ENCODE measurements at places on chromosomes 1 and 21.

DNA sequence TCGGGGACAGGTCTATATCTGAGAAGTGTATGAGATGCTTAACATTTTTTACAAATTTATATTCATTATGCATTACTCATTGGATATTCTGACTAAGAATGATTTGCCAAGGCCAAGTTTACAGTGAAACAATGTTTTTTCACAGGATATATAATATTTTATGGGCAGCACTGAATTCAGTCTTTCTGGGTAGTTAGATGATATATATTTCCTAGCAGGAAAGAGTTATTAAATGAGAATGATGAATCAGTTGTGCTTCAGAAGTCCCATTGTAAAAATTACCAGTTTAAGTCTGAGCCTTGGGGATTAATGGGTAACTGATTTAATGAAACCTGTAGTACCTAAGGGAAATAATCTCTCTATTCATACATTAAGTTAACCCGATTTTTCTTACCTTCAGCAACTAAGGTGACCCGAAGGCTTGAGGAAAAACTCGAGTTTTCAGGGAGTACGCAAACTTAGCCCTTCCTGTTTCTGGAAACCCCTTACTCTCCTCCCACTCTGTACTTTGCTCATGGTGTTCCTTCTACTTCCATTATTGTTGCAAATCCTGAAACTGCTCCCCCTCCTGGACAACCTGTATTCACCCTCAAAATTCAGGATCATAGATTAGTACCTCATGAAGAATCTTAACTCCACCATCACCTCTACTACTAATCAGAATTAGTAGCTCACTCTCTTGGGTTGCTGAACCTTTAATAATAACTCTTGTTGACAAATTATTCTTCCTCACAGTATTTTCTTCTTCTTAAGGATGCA lies 135.1 kb downstream of the AK5 start:
- no peak for DNase-seq

GRCh38 chr1:30444850-30445249 lies 278.5 kb downstream of the MATN1 start:
- DNase-seq: no peak

DNA sequence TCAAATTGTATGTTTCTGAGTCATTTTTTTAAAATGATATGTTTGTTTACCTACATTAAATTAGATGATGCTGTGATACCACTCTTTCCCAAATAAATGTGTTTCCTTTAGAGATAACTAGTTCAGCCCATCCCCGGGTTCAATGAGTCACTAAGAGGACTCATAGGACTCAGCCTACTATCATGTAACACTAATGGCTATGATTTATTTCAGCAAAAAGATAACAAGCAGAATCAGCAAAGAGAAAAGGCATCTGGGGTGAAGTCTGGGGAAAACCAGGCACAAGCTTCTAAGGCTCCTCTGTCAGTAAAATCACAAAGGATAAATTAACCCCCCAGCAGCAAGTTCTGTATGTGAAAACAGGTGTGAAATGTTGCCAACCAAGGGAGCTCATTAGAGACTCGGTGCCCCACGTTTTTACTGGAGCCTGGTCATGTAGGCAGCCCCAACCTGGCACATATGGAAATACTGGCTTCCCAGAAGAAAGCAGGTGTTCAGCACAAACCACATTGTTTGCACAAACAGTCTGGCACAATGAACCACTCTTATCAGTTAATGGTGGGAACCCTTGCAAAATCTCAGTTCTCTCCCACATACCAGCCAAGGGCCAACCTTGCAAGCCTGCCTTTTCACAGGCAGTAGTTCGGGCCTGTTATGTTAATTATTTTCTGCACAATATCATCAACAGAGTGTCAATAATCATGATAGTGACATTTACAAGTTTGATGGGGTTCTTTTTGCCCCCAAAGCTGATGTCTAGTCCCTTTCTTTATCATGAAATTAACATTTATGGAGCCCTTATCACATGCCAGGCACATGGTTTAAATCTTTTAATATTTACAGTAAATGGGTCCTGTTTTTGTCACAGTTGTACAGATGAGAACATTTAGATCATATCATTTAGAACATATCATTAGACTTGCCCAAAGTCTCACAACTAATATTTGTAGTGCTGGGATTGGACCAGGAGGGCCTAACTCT lies 23.1 kb upstream of the CNN3 start:
- no peak for DNase-seq

GRCh38 chr1:203931953-203932352 lies 70.6 kb downstream of the SNRPE start:
- no peak for DNase-seq

DNA sequence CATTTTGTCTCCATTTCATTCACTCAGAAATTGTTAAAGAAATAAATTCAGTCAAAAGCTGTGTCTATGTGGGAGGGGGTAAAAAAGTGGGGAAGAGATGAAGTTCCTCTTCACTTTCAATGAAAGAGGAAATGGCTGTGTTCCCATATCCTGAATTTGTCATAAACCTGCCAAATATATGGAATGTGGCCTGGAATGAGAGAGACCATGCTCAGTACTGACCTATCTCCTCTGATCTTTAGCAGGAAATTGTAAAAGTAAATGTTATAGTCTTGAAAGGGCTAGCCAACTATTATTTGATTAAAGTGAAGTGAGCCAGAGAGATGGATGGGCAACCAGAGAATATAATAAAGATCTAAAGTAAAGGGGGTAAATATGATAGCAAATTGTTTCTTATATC lies 130.3 kb upstream of the C21orf91 start:
- no peak for DNase-seq

GRCh38 chr1:226176870-226177269 lies 9.7 kb downstream of the ACBD3 start:
- DNase-seq: no peak

GRCh38 chr1:150554086-150554452 lies 4.9 kb downstream of the ADAMTSL4 start:
- no peak for DNase-seq

DNA sequence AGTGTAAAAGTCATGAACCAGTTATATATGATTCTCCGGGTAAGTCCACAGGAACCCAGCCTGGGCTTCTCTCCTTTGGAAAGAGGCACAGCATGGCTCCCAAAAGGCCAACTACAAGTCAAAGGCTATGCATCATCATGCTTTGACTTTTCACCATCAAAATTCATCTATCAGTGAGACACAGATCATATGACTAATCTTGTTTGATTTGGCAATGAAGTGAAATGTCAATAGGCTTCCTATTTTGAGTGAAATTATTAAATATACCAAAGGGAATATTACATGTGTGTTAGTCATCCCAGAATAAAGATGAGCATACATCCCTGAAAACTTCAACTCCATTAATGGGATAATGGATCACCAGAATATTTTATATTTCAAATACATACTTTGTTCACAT lies 83.5 kb upstream of the ADGRL2 start:
- no peak for DNase-seq

DNA sequence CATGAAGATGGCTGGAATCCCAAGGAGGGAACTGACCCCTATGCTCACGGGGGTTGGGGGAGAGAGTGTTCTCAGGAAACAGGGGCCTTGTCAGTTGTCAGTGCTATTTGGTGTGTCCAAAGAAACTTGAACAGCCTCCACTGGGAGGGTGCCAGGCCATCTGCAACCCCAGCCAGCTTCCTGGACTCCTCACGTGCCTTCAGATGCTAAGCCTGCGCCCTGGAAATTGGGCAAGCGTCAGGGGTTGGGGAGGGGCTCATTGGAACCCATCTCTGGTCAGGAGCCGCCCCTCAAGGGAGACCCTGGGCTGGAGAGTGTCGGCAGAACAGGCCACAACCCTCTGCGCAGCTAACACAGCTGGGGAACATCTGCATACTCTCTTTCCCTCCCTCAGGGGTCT lies 13.1 kb upstream of the LHX4 start:
- DNase-seq: no peak

- DNase-seq: no peak
These were observed 238.5 kb downstream of the RERE start for GRCh38 chr1:8578936-8579335.

GRCh38 chr21:16741141-16741665 lies 771.6 kb upstream of the CXADR start:
- no peak for DNase-seq

DNA sequence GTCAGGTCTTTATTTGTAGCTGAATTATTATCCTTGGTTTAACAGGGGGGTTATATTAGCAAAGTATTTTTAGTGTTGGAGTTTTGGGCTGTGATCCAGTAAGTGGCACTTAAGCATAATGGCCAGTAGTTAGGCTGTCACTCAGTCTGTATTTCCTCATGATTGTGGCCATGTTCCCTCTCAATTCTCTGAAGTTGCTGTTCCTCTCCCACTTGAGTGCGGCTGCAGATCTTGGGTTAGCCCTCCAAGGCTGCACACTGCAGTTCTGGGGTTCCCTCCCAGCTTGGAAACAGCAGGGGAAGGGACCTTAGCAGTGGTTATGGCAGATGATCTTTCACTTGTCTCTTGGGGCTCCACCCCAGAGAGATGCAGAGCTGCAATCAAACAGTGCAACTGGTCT lies 23.2 kb upstream of the DENND1B start:
- no peak for DNase-seq

GRCh38 chr1:223248770-223249140 lies 105.7 kb upstream of the TLR5 start:
- no peak for DNase-seq

GRCh38 chr1:98103617-98104285 lies 182.9 kb upstream of the DPYD start:
- DNase-seq: no peak

- DNase-seq: no peak
These were observed 927.5 kb downstream of the ADGRL2 start for GRCh38 chr1:82728206-82728605.

DNA sequence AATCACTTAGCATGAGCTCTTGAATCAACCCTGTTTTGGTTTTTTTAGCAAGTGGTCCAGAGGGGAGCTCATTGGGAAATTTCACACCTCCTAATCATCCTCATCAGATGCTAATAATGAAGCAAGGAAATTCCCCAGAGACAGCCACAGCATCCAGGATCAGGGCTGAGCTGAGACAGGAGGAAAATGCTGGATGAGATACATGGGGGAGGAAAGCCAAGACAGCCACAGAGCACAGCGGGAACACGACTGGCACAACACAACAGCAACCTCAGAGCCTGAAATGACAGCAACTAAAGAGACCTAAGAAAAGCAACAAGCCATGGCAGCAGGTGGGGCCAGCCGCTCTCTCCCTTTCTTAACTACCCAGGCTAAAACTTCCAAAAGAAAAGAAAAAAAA lies 70.4 kb downstream of the UBR4 start:
- DNase-seq: no peak

DNA sequence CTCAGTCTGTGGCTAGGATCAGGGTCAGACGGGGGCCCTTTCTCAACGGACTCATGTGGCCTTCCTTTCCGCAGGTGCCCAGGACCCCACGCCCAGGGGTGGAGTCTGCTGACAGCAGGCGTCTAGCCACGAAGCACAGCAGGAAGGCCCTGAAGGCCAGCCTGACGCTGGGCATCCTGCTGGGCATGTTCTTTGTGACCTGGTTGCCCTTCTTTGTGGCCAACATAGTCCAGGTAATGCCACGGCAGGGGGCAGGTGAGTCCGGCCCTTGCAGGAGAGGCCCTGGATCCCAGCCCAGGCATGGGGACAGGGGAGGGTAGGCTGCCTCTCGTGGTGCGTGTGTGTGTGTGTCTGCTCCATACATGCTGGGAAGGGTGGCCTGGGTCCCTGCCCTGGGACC lies 13.8 kb downstream of the HTR6 start:
- no peak for DNase-seq

- DNase-seq: no peak
These were observed 19.8 kb downstream of the COL6A2 start for GRCh38 chr21:46117586-46118315.

GRCh38 chr1:175841738-175842187 lies 98.4 kb upstream of the TNR start:
- no peak for DNase-seq

DNA sequence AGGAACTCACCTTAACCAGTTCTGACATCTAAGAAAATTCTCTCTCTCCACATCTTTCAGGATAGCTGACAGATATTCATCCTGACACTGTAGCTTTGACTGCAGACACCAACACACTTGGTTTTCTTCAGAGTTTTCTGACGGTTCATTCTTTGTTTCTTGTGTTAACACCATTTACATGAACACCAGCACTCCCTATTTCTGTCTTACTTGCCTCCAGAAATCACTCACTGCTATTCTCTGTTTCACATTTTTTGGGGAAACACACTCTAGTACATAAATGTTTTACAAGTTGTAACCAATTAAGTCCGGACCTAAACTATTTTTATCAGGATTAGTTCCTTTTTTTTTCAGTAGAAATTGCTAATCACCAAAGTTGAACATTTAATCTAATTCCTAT lies 15.4 kb downstream of the FLVCR1 start:
- DNase-seq: no peak

DNA sequence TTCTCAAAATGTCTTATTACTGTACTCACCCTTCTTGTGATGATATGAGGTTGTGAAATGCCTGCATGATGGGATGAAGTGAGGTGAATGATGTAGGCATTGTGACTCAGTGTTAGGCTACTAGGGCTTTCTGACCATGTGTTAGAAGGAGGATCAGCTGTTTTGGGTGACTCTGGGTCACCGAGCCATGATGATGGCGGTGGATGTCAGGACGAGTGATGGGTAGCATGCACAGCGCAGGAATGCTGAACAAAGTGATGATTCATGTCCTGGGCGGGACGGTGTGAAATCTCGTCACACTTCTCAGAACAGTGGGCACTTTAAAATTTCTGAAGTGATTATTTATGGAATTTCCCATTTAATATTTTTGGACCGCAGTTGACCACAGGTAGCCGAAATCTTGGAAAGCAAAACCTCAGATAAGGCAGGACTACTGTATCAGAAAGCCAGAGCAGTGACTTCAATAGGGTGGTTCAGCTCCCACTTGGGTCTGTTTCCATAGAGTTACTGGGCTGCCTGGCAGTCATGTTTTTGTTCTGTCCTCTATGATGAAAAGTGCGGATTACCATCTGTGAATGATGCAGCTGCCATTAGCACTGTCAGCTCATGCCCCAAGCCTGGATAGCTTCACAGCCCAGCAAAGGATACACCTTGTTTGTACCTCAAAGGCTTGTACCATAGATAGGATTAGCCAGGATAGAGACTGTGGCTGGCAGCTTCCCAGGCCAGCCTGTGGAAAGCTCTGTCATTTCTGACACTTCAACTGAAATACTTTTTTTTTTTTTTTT lies 26.6 kb downstream of the IL6R start:
- no peak for DNase-seq

DNA sequence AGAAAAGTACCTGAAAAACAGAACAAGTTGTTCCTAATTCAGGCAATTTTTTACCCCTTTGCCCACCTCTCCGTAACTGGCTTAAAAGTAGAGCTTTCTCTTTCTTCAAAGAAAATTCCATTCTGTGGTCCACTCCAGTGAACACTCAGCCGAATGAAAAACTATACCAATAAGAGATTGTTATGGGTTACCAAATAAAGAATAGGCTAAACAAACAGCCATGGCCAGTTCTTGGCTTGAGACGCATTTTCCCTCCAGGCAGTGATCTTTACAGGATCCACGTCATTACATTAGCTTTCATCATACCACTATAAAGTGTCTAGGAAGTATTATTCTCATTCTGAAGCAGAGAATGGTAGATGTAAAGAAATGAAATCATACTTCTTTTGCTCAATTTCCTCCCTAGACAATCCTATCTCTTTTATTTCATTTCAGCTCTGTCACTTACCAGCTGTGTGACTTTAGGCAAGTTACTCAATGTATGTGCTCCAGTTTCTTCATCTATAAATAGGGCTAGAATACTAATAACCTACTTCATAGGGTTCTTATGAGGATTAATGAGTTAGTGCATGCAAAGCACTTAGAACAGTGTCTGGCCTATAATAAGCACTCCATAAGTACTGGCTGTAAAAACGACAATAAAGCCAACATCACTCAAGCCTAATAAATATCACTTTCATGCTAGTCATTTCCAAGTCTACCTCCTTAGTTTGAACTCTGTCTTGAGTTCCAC lies 26.5 kb upstream of the TRIM45 start:
- DNase-seq: no peak

- DNase-seq: no peak
These were observed 2.9 kb downstream of the JUN start for GRCh38 chr1:58780836-58781452.
